ENCODE measurements at places on chromosomes 3 and 15.

DNA sequence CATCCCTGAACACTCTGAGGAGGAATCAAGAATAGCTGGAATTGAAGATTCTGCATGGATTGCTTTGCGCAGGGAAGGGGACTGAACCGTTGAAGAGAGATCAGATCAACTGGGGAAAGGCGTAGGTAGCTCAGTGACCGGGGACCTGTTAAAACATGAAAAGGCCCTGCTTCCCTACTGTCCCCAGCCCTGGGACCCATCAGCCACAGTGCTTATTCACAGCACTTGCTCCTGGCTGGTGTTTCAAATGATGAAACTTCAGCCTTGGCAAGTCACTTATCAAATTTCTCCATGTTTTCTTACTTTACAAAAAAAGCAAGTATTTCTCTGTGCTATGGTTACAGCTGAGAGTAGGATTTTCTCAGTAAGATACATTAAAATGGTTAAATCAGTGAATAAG, 199.3 kb downstream of the MEIS2 start:
- no peak overlapping the region for H3K4me3 ChIP-seq
- no peaks in the 10 kb centered on the region for H3K36me3 ChIP-seq
- no peak overlapping the region for H3K27ac ChIP-seq
- no peak for DNase-seq
- H3K27me3 ChIP-seq, result no peaks in the 10 kb centered on the region

DNA sequence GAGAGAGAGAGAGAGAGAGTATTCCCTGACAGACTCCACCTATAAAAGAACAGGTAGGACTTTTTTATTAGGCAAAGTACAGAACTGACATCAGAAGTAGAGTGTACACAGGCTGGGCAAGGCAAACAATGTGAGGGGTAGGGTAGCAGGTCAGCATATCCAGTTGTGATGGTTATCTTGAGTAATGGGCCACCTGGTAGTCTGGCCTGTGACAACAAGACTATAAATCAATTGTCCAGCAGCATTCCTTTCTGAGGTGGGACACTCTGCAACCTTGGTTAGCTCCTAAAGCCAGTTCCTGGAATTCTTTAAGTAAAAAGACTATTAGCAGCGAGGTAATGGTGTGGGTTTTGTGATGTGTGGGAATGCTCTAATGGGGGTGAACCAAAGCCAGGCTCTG, 14.9 kb upstream of the TMCC1 start:
- DNase-seq, result no peak
- H3K36me3 ChIP-seq, result no peaks in the 10 kb centered on the region
- H3K27ac ChIP-seq, result no peak overlapping the region
- no peaks in the 10 kb centered on the region for H3K4me1 ChIP-seq
- H3K4me3 ChIP-seq, result no peak overlapping the region
- no peaks in the 10 kb centered on the region for H3K27me3 ChIP-seq

DNA sequence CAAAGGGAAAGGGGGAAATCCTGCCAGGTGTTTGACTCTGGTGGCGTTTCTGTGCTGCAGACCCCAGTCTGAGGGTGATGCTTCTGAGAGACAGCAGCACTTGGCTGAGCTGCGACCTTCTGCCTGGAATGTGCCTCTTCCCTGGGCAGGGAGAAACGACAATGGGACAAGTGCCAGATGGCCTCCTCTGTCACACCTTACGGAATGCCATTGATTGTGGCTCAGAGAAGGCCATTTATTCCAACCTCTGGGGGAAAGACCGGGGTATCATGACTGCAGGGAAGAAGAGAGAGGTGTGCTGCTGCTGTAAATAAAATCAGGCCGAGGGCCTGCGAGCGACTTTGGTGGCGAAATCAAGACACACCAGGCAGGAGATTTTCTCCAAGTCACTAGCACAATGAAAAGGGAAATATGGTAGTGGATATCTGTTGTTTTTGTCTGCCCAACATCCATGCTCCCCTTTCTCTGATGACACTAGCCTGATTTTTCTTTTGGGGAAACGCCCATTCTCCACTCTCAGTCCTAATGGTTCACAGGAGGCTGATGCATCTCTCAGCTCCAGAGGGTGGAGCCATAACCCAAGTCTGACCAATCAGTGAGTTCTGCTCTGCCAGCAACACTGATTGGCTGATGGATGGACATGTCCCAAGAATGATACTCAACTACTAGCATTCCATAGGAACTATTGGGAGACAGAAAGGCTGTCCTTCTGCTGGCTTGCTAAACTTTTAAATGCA, 336.1 kb downstream of the FOXP1 start:
- no peaks in the 10 kb centered on the region for H3K27me3 ChIP-seq
- H3K4me3 ChIP-seq, result no peak overlapping the region
- H3K4me1 ChIP-seq, result no peaks in the 10 kb centered on the region
- no peak for DNase-seq
- H3K36me3 ChIP-seq, result no peaks in the 10 kb centered on the region

- no peak overlapping the region for H3K4me3 ChIP-seq
- H3K27ac ChIP-seq, result no peak overlapping the region
- H3K4me1 ChIP-seq, result peaks cover 21% of the 10 kb centered on the region
- no peaks in the 10 kb centered on the region for H3K27me3 ChIP-seq
- DNase-seq, result no peak
Observed at GRCh38 chr3:188271226-188271914, 117.4 kb downstream of the LPP start.

- H3K36me3 ChIP-seq, result no peaks in the 10 kb centered on the region
- H3K27me3 ChIP-seq, result peaks cover 64% of the 10 kb centered on the region
Observed at GRCh38 chr3:10973046-10973595, 19.4 kb upstream of the SLC6A1 start.

GRCh38 chr3:64176461-64176996, 48.7 kb downstream of the PRICKLE2 start:
- H3K36me3 ChIP-seq, result no peaks in the 10 kb centered on the region
- DNase-seq, result no peak
- no peak overlapping the region for H3K4me3 ChIP-seq
- no peaks in the 10 kb centered on the region for H3K4me1 ChIP-seq
- H3K27ac ChIP-seq, result no peak overlapping the region

DNA sequence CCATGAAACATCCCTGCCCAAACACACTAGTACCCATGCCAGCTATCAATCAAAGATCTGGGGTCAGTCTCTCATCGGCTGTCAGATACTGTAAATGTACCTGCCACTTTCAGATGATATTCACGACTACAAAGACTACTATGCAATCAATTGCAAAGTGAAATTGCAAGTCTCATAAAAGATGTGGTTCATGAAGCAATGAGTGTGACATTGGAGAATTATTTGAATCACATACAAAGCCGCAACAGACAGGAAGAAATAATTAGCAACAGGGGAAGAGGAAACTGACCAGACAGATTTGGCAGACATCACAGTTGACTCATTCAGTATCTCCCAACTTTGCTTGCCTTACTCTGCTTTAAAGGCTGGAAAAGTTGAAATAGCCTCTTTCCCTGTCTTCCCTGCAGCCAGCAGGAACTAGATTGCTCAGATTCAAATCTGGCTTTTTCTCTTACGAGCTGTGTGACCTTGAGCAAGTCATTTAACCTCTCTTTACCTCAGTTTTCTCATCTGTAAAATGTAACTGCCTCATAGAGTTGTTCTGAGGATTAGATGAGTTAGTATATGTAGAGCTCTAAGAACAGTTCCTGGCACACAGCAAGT, 95.7 kb upstream of the C3orf80 start:
- H3K36me3 ChIP-seq, result no peaks in the 10 kb centered on the region
- H3K4me3 ChIP-seq, result no peak overlapping the region
- H3K27me3 ChIP-seq, result no peaks in the 10 kb centered on the region
- H3K4me1 ChIP-seq, result peaks cover 26% of the 10 kb centered on the region
- H3K27ac ChIP-seq, result no peak overlapping the region

DNA sequence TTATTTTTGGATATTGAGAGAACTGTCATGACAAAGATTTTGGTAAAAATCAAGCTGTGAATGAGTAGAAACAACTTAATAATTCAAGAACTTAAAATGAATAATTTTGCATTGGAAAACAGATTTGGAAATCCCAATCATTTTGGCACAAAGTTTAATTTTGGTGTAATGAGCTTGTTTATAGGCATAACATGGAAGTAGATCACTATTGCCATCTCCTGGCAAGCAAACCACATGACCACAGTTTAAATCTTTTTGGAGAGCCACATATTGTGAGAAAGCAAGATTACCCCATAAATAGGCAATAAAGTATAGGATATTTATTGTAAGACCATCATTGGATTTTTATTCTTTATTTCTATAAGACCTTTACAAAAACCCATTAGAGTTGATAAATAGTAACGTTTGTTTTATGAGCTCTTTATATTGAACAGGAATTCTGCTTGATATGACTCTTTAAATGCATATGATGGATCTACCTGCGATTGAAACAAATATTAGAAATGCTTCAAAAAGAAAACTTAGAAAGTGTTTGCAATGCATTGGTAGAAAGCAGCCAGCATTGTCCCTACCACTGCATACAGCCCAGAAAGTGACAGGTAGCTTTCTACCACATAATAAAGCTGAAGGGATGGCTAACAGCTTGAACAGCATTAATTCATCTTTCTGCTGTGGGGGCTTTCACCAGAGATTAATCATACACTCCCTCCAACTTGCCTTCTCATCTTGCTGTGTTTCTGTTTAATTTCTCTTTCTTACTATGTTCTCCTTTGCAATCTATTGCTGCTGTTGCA, 766.8 kb downstream of the TBL1XR1 start:
- H3K4me3 ChIP-seq, result no peak overlapping the region
- H3K4me1 ChIP-seq, result peaks cover 9% of the 10 kb centered on the region
- DNase-seq, result peak; percentile 34
- H3K36me3 ChIP-seq, result no peaks in the 10 kb centered on the region
- no peak overlapping the region for H3K27ac ChIP-seq

DNA sequence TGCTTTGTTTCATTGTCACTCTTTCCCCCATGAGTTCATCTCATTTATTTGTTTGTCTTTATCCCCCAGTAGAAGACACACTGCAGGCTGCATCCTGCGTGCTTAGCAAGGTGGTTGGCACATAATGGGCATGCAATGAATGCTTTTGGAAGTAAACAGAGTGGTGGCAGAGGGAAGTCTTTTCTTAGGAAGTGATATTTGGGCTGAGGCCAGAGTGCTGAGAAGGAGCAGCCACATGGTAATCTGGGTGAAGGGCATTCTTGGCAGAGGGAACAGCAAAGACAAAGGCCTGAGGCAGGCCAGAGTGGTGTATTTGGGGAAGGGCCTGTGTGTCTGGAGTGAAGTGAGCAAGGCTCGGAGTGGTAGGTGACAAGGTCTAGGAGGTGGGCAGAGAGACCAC, 17.7 kb upstream of the ADAMTS7 start:
- H3K36me3 ChIP-seq, result no peaks in the 10 kb centered on the region
- peaks cover 4% of the 10 kb centered on the region for H3K27me3 ChIP-seq
- DNase-seq, result no peak
- no peak overlapping the region for H3K4me3 ChIP-seq
- H3K4me1 ChIP-seq, result no peaks in the 10 kb centered on the region

DNA sequence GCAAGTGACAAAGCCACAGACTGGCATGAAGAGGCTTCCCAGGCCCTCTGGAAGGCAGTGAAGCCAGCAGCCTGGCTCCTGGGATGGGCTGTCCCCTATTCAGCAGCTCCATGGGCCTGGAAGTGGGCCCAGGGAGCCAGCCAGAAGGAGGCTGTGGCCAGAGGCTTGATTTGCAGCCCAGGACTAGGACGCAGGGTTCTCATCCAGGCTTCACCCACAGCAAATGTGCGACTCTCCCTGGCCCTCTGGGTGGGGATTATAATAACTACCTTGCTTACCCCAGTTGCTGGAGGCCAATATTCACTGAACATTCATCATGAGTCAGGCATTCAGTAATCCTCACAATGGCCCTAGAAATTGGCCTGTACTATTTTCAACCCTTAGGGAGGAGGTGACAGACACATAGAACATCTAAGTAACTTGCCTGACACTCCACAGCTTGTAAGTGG, 24.6 kb upstream of the SRP14 start:
- H3K27me3 ChIP-seq, result no peaks in the 10 kb centered on the region
- no peak for DNase-seq
- no peak overlapping the region for H3K4me3 ChIP-seq
- no peak overlapping the region for H3K27ac ChIP-seq
- peaks cover 5% of the 10 kb centered on the region for H3K4me1 ChIP-seq
- H3K36me3 ChIP-seq, result no peaks in the 10 kb centered on the region

DNA sequence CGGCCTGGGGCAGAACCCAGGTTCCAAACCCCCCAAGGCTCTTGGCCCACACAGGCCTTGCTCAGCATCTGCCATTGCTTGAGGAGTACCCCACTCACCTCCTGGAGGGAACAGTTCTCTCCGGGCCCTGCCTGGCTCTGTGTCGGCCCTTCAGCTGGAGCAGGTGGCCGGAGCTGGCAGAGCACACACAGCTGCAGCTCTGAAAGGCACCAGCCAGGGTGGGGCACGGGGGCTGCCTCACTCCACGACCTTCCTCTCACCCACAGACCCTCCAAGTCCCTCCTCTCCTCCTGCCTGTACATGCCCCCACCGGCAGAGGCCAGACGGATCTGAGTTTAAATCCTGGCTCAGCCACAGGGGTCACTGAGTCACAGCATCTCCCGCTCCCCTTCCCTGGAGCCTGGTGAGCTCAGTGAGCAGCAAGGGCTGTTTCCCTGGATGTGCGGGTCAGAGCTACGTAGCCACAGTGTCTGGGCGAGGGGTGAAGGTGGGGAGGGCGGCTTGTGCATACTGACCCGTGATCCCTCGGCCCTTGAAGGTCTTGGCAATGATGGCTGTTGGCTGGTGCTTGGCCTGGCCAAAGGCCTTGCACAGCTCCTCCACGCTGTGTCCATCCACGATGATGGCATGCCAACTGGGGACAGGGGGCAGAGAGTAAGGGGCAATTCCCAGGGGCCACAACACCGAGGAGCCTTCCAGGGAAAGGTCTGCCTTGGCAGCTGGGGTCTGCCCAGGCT, 23.0 kb downstream of the TKT start:
- H3K27ac ChIP-seq, result peak overlapping the region; percentile 10
- no peaks in the 10 kb centered on the region for H3K27me3 ChIP-seq
- no peak overlapping the region for H3K4me3 ChIP-seq

DNA sequence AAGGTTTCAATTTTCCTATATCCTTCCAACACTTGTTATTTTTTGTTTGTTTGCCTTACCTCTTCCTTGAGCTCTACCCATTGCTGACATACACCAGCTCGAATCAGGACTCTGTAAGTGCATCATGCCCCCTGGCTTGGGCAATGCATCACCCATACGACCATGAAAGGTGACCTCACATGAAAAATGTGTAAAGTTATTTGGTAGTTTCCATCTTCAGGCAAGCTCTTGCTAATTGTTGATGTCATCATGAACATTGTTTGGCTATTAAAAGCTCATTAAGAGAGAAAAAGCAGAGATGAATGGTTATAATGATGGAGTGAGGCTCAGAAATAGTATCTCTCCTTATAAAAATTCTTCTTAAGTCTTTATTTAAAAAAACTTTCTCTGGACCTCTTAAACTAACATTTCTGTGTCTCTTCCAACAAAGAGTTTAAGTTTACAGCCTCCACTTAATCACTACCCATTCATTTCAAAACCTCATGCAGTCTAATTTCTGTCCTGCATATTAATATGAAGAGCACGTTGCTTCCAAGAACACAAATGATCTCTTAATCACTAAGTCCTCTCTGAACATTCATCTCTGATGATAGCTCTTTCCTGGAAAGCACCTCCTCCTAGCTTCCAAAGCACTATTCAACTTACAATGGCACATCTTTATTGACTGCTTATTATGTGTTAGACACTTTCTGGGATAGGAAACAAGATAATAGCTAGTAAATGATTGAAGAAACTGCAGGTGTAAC, 236.3 kb downstream of the NFKBIZ start:
- H3K36me3 ChIP-seq, result no peaks in the 10 kb centered on the region
- no peak for DNase-seq
- H3K4me3 ChIP-seq, result no peak overlapping the region
- no peak overlapping the region for H3K27ac ChIP-seq
- no peaks in the 10 kb centered on the region for H3K27me3 ChIP-seq
- H3K4me1 ChIP-seq, result no peaks in the 10 kb centered on the region

- DNase-seq, result no peak
- H3K36me3 ChIP-seq, result no peaks in the 10 kb centered on the region
- no peak overlapping the region for H3K27ac ChIP-seq
- no peaks in the 10 kb centered on the region for H3K27me3 ChIP-seq
- H3K4me3 ChIP-seq, result no peak overlapping the region
- no peaks in the 10 kb centered on the region for H3K4me1 ChIP-seq
Observed at GRCh38 chr3:47259114-47259513, 23.5 kb downstream of the KIF9 start.
